NB4 (cell line): ENCODE measurements at places on chromosomes 11 and 22.

DNA sequence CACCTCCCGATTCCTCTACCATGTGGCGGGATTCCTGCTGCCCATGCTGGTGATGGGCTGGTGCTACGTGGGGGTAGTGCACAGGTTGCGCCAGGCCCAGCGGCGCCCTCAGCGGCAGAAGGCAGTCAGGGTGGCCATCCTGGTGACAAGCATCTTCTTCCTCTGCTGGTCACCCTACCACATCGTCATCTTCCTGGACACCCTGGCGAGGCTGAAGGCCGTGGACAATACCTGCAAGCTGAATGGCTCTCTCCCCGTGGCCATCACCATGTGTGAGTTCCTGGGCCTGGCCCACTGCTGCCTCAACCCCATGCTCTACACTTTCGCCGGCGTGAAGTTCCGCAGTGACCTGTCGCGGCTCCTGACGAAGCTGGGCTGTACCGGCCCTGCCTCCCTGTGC lies 10.5 kb downstream of the CXCR5 start:
- no peak for DNase-seq

DNA sequence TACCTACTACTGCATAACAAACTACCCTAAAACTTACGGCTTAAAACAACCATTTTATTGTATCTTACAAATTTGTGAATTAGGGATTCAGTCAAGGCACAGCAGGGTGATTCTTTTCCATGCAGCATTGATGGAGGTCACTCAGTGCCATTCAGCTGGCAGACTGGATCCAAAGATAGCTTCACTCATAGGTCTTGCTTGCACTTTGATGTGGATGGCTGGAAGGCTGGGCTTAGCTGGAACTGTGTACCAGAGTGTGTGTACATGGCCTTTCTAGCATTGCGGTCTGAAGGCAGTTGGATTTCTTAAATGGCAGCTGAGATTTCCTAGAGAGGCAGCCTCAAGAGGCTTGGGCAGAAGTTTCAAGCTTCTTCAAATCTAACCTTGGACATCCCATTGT lies 25.0 kb downstream of the YAP1 start:
- no peak for DNase-seq

DNA sequence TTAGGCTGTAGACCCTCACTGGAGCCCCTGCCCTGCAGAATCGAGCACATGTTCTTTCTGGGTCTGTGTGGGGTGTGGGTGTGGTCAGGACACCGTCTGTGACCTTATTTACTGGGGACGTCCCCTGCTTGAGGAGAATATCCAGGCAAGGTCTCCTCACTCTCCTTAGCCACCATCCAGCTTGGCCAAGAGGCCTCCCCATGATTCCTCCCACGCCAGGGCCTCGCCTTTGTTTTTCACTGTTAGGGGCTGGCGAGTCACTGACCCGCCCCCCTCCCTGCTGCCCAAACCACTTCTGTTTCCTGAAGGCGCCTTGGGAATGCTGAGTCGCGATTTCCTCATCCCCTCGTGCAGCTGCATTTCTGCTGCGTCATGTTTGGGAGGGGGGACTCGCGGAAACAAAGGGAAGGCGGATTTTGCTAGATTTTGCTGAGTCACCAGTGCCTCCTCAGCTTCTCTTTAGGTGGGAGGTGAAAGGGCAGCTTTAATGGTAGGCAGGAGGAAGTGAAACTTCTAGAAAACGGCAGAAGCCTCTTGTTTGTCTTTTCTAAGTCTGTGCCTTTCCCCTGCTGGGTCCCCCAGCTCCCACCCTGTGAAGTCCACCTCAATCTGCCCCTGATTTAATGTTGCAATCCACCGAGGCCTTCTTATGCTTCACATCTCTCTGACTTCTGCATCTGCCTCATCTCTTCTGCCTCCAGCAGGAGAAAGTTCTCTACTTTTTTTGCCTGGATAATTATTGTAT lies 4.0 kb upstream of the HMOX1 start:
- DNase-seq = peak; percentile 99

- no peak for DNase-seq
Measured at GRCh38 chr11:125593114-125593820, 615 bp downstream of the STT3A start.

DNA sequence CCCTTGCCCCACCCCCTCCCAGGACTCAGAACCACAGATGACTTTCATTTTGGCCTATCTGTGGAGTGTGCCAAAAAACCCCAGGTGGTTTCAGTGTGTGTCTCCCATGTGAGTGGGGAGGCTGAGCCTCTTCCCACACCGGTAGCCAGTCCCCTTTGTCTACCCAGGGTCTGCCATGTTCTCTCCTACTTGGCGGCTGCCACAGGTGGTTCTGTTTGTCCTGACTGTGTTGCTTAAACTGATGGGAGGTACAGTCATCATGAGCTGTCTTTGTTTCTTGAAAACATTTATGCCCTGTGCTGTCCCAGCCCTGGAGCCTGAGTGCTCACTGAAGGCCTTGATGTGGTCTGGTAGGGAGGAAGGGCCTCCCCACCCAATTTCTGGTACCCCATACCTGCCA lies 39.7 kb upstream of the SUSD2 start:
- DNase-seq = no peak

DNA sequence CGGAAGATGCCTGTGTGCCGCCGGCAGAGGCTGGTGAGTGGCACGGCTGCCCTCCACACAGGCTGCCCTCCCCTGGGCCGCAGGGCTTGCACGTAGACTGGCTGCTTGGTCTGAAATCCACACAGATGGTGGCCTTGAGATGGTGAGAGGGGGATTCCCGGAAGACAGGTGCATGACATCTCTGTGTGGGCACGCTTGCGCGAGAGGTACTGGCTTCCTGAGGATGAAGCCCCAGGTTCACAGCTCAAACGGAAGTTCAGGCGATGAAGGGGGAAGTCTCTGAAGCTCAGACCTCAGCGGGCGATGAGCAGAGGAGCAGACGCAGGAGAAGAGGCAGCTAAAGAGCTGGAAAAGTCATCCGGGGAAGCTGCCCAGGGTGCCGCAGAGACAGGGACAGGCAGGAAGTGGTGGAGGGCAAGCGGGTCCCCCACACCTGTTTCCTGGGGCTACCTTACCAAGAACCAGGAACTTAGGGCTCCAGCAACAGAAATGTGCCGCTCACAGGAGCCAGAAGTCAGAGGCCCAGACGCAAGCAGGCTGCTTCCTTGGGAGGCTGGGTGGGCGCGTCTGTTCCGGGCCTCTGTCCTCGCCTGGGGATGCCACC lies 7.2 kb downstream of the CRELD2 start:
- no peak for DNase-seq

GRCh38 chr11:2590131-2590964 lies 109.4 kb downstream of the KCNQ1OT1 start:
- no peak for DNase-seq
